ENCODE measurements at places on chromosomes 16 and 17.

DNA sequence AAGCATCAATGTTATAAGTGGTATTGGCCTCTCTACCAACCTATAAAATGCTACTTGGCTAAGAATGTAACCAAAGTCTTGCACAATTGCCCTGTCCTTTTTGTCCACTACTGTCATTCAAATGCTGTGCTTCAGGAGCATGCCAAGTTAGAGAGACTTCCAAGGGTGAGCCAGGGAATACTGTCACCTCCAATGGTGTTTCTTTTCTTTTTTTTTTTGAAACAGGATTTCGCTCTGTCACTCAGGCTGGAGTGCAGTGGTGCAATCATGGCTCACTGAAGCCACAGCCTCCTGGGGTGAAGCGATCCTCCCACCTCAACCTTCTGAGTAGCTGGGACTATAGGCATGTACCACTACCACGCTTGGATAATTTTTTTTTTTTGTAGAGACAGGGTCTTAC, 43.7 kb upstream of the ERN1 start:
- DNase-seq: no peak

DNA sequence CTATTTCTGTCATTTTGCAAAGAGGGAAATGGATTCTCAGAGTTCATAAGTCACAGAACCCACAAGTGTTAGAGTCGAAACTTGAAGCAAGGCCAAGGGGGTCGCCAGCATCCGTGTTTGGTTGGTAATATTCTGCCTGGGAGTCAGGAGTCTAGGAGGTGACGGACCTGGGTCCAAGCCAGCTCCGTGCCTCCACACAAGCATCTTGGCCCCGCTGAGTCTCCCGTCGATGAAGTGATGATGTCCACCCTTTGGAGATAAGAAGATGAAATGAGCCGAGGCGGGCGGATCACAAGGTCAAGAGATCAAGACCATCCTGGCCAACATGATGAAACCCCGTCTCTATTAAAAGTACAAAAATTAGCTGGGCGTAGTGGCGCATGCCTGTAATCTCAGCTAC, 53.2 kb upstream of the TNRC6C start:
- DNase-seq: no peak

- DNase-seq: no peak
These were observed 3.1 kb downstream of the SPSB3 start for GRCh38 chr16:1779234-1779701.

- DNase-seq: no peak
These were observed 6.0 kb downstream of the STAT5B start for GRCh38 chr17:42270170-42270535.

- DNase-seq: no peak
These were observed 601.4 kb upstream of the SALL1 start for GRCh38 chr16:51752438-51752995.

GRCh38 chr17:74649909-74650308, 26.4 kb upstream of the CD300E start:
- no peak for DNase-seq

- DNase-seq: no peak
These were observed 13.7 kb downstream of the MXRA7 start for GRCh38 chr17:76696763-76697701.

All from SJSA1 (cell line).